Cardiac fibroblast (primary cell): ENCODE measurements at places on chromosomes 3 and 15.

DNA sequence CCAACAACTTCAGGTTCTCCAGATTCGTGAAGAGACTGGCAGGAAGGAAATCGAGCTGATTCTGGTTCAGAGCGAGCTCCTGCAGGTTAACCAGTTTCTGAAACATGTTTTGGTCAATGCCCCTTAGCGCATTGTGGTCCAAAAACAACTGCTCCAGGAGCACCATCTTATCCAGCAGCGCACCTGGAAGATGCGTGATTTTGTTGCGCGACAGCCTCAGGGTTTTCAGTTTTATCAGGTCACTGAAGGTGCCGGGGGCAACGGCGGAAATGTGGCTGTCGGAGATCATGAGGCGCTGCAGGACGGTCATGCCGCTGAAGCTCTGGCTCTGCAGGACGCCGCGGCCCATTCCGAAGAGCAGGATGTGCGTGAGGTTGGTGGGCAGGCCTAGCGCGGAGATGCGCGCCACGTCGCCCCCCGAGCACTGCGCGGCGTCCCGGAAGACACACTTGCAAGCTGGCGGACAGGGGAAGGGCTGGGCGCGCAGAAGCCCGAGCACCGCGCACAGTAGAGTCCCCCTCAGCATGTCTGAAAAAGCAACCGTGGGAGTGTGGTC, 1.2 kb downstream of the GP5 start:
- DNase-seq = no peak

DNA sequence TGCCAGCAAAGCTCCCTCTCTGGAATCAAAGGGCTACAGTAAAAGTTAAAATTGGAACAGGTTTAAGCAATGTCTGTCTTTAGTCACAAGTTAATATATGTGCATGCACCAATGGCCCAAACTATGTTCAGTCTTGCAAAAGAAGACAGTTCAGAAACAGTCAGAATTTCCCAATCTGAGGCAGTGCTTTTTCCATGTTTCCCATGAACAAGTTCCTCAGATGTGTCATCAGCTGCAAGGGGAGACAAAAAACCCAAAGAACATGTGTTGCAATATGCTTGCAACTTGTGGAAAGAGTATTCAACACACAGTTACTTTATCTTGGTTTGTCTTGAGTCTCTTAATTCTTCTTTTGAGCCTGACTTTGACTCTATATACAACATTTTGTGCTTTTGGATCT, 148.4 kb downstream of the USP13 start:
- peak; percentile 92 for DNase-seq

- peak; percentile 36 for DNase-seq
Measured at GRCh38 chr15:91884606-91885005, 31.1 kb downstream of the SLCO3A1 start.

DNA sequence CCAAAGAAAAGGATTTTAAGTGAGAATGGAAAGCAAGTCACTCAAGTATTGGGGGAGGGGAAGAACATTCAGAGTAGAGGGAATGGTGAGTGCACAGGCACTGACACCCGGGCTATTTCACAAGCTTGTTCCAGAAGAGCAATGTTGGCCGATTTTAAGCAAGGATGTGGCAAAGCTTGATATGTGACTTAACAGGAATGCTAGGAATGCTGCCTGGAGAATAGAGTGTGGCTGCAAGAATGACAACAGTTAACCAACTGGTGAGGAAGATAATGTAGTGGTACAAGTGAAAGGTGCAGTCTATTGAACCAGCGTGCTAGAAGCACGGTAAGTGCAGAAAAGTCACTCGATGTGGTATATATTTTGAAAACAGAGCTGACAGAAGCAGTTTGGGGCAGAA, 6.2 kb upstream of the CCDC80 start:
- peak; percentile 98 for DNase-seq

DNA sequence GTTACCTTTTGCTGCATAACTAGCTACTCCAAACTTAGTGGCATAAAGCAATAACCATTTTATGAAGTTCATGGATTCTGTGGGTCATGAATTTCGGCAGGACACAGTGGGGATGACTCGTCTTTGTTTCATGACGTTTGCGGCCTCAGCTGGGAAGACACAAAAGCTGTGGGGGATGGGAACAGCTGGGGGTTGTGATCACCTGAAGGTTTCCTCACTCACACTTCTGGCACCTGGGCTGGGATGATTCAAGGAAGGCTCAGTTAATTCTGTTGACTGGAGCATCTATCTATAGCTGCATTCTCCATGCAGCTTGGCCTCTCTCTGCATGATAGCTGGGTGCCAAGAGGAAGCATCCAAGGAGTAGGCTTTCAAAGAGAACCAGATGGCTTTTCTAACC, 332.8 kb downstream of the ULK4 start:
- no peak for DNase-seq

- no peak for DNase-seq
Measured at GRCh38 chr15:97953748-97954147, 6.8 kb upstream of the ARRDC4 start.

GRCh38 chr3:109265295-109265694, 51.0 kb downstream of the DPPA2 start:
- no peak for DNase-seq

DNA sequence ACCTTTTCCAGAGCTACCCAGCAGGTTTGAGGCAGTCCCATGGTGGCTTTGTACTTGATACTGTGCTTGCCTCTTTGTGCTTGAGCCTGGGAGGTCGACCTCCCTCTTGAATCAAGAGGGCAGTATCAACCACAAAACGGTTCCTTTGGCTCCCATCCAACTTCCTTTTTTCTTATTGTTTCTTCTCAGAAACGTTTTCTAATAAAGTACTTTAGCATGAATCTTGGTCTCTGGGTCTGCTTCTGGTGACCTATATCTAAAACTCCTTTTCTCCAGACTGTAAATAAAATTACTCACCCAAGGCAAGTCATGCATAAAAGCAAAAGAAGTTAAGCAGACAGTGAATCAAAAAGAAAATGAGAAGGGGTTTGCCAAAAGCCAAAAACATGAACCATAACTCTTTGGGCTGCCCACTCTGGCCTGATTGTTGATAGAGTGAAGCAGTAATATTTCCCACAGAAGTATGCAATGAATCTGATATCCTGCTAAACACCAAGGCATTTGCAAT, 112.2 kb upstream of the SLC4A7 start:
- peak; percentile 48 for DNase-seq

GRCh38 chr3:71316066-71316777, 267.3 kb downstream of the FOXP1 start:
- no peak for DNase-seq

DNA sequence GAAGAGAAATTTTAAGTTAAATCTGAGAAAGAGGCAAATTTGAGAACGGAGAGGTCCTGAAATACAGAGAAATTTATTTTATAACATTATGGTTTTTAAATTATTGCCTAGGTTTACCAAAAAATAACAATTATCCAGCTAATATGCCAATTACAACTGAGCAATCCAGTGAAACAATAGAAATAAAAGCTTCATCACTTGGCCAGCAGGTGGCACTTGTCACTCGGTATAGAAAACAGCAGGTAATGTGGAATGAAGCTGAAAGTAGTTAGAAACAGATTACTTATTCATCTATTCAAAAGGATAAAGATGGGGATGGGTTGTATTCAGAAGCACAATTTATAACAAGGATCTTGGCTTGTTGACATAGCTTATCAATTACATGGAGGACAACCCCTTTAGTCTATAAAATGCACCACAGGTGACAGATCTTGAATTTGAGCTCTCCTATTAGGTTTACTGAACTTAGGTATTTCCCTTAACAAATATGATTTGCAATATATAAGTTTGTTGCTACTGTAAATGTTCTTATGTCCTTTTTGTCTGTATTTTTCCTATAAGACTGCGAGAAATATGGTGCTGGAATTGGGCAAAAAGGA, 70.1 kb upstream of the GUCA1C start:
- peak; percentile 64 for DNase-seq

GRCh38 chr3:194300382-194300758, 50.8 kb downstream of the CPN2 start:
- DNase-seq = peak; percentile 87

- no peak for DNase-seq
Measured at GRCh38 chr3:82082796-82083195, 321.4 kb upstream of the GBE1 start.

- DNase-seq = no peak
Measured at GRCh38 chr3:193621127-193621526, 28.1 kb downstream of the OPA1 start.

DNA sequence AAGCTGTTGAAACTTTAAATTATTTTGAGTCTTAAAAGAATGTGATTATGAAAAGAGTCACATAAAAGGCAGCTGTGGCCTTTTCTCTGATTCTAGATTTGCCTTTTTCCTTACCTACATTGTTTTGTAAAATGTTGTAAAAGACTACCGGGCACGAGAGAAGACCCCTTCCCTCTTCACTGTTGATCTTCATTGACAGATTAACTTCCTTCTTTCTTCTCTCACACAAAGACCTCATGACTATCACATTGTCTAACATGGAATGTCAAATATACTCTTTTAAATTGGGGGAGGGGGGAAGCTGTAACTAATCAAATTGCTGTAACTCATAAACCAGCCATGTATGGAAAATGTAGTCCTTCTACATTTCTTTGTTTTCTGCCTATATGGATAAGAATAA, 68.3 kb downstream of the OCA2 start:
- DNase-seq = no peak

DNA sequence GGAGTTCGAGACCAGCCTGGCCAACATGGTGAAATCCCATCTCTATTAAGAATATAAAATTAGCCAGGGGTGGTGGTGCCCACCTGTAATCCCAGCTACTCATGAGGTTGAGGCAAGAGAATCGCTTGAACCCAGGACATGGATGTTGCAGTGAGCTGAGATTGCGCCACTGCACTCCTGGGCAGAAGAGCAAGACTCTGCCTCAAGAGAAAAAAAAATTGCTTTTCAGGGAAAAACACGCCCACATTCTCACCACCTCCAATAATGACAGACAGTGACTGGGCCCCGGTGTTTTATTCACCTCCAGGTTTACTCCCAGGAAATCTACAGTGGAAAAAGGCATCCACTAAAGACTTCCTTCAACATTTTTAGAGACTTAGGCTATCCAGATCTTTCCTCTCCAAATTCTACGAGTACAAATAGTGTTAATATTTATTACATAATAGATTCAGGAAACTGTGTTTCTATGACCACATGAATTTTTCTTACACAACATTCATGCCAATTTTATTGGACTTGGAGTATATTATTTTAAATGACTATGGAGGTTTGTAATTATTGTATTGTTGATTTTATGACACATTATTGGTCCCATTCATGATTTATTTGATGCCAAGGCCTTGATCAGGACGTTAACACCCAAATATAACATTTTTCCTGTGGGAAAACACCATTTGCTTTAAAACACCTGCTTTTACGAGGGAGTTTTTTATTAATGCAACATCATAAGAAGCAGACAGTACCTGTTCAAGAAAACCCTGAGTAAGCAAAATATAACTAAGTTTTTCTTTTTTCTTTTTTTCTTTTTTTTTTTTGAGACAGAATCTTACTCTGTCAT, 26.6 kb downstream of the IGF2BP2 start:
- no peak for DNase-seq

GRCh38 chr15:50148362-50148963, 29.4 kb upstream of the ATP8B4 start:
- DNase-seq = peak; percentile 83

DNA sequence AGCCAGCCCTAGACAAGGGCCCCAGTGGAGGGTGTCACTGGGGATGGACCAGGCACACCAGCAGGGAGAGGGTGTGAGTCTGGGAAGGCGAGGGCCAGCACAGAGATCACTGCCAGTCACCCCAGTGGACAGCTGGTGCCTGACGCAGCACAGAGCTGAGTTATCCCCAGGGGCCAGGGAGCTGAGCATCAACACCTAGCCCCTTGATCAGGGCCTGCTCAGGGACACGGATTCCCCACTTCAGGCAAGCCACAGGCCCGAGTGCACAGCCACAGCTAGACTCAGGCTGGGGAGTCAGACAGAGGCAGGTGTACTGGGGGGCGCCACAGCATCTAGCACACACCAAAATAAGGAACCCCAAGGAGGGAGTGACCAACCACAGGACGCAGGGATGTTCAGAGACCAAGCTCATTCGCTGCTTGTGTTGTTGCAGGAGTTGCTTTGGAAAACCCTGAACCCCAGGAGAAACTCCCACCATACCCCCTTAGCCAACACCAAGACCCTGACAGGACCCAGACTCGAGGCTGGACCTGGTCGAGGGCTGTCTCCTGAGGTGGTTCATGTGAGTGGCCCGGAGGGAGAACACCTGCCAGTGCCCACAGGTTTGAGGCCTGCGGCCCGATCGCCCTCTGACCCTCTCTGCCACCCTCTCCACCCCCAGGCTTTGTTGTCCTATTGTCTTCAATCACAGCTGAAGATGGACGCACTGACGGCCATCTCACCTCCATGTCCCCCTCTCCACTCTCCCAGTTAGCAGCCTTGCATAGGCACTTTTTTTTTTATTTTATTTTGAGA, 146.8 kb downstream of the TPRA1 start:
- no peak for DNase-seq

DNA sequence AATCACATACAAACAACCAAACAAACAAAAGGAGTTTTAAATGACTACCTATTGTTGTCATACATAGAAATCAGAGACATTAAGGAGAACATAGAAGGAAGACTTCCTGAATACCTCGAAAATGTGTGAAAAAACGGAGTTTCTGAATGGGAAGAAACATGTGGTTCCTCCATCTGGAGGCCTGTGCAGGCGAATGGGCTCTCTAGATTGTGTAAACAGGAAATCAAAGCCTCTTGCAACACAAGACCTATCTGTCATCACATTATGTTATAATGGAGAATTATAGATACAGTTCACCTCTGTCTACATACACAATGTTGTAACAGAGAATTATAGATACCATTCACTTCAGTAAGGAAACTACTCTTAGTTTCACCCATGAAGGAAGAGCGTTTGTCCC, 44.1 kb downstream of the RUBCN start:
- DNase-seq = peak; percentile 74

DNA sequence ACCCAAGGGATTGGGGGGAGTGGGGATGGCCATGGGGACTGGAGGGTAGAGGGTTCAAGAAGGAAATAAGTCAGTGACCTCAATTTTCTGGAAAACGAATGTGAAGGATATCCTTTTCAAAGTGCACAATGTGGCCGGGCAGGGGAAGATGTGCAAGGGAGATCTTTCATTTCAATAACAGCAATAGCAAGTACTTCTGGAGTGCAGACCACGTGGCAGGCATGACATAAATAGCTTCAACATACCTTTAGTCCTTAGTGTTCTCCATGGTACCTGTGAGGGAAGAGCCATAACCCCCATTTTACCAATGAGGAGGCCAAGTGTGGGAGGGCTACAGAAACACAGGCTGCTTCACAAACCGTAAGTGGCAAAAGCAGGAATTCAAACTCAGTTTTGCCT, 138.7 kb downstream of the FOXP1 start:
- DNase-seq = no peak

- no peak for DNase-seq
Measured at GRCh38 chr3:17054301-17054981, 169.7 kb downstream of the PLCL2 start.

- no peak for DNase-seq
Measured at GRCh38 chr15:44144992-44145391, 50.1 kb downstream of the FRMD5 start.

GRCh38 chr15:49079340-49080039, 33.2 kb upstream of the SECISBP2L start:
- DNase-seq = no peak

GRCh38 chr3:40997711-40998519, 201.4 kb upstream of the CTNNB1 start:
- no peak for DNase-seq
